ENCODE measurements at places on chromosomes 12 and 14. TPM values are rescaled to one million over a fixed set of nuclear protein-coding genes. Genes with fewer than 3 reads are reported as not detected.

Gene SIX6
- not detected for total RNA-seq

- no peak overlapping the region for H3K27ac ChIP-seq
- H3K36me3 ChIP-seq = peaks cover 14% of the 10 kb centered on the region
- no peaks in the 10 kb centered on the region for H3K27me3 ChIP-seq
These were observed 41.6 kb downstream of the LRRC9 start for GRCh38 chr14:59961518-59962062.

DNA sequence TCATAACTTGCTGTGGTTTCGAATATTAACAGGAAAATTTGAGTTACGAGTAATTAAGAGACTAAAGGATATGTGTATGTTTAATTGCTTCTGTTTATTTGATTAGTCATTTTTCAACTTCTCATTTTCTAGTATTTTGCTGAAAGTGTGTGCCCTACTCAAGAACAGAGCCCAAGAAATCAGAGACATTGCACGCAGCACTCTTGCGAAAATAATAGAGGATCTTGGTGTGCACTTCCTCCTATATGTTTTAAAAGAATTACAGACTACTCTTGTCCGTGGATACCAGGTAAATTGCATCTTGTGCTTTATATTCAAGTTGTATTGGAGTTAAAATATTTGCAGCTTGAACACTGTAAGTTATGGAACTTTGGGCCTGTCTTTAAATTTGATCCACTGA, 50.8 kb downstream of the ARL1 start:
- no peaks in the 10 kb centered on the region for H3K4me1 ChIP-seq
- H3K36me3 ChIP-seq = peaks cover 30% of the 10 kb centered on the region
- H3K27me3 ChIP-seq = no peaks in the 10 kb centered on the region
- no peak for DNase-seq

DNA sequence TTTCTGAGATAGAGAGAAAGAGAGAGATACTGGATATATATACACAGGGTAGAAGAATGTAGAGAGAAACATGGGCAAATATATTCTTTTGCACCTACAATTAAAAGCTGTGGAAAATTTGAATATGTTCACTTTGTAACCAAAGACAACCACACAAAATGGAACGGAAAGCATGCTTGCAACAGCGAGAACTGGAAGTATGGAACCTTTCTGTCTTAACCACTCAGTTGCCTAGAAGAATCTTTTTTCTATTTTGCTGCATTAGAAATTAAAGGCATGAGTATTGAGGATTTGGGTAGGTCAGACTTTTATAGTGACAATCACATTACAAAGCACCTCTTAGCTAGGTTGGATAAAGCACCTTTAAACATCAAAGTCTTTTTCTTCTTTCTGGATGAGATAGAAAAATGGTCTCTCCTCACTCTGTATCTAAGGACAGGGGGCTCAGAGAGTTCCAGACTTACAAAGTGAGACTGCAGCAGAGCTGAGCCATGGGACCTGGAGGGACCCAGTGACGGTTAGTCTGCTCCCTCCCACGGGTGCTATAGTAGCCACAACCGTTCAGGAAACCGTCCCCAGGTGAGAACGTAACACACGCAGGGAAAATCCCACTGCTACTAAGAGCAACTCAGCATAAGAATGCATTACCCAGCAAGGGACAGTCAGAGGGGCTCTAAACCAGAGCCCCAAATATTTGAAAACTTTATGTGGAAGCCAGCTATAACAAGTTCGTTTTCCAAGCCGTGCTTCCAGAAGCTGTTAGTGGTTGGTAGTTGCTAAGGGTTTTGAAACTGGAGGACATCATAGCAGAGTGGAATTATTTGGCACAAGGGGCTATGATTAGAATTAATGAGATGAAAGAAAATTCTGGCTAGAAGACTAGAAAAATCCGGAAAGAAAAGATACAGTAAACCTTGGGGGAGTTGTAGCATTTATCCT, 97.1 kb downstream of the DAD1 start:
- H3K27me3 ChIP-seq = no peaks in the 10 kb centered on the region
- no peaks in the 10 kb centered on the region for H3K36me3 ChIP-seq
- H3K27ac ChIP-seq = peak overlapping the region; percentile 93
- H3K4me1 ChIP-seq = peaks cover 74% of the 10 kb centered on the region

GRCh38 chr12:33125755-33126154, 229.2 kb upstream of the PKP2 start:
- no peak overlapping the region for H3K27ac ChIP-seq
- H3K27me3 ChIP-seq = no peaks in the 10 kb centered on the region
- H3K36me3 ChIP-seq = no peaks in the 10 kb centered on the region
- no peaks in the 10 kb centered on the region for H3K4me1 ChIP-seq
- no peak overlapping the region for H3K4me3 ChIP-seq

All from natural killer cell treated with Interleukin-12 subunit alpha and Interleukin-12 subunit beta and Interleukin-15 and Interleukin-18, amount 100 ng/mL, for 72 hours (primary cell).